ENCODE measurements at places on chromosomes 2 and 18.

DNA sequence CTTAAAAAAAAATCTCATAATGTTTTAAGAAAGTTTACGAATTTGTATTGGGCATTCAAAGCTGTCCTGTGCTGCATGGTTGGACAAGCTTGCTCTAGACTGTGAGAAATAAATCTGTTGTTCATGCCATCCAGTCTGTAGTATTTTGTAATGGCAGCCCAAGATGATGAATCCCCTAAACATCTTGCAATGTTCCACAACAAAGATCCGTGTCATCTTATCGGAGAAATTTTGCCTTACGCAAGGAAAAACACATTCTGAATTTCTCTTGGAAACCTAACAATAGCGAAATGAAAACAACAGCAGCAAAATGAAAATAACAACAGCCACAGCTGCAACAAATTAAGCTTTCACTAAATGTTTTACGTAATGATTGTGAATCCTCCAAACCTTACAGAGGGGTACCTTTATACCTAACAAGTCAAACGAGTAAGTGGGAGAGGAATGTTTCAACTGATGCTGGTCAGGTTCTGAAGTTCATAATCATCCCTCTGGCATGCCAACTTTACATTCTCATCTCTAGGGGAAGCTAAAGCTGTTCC is 76.1 kb upstream of the RNU4ATAC start:
- H3K36me3 ChIP-seq: peaks cover 56% of the 10 kb centered on the region
- H3K4me1 ChIP-seq: no peaks in the 10 kb centered on the region
- no peaks in the 10 kb centered on the region for H3K27me3 ChIP-seq
- no peak for DNase-seq
- no peak overlapping the region for H3K4me3 ChIP-seq

GRCh38 chr2:40466332-40466906 is 14.5 kb upstream of the SLC8A1 start:
- H3K27me3 ChIP-seq: no peaks in the 10 kb centered on the region
- no peaks in the 10 kb centered on the region for H3K4me1 ChIP-seq
- no peak for DNase-seq
- no peaks in the 10 kb centered on the region for H3K36me3 ChIP-seq

- H3K27me3 ChIP-seq: no peaks in the 10 kb centered on the region
- H3K36me3 ChIP-seq: no peaks in the 10 kb centered on the region
- no peaks in the 10 kb centered on the region for H3K4me1 ChIP-seq
- H3K27ac ChIP-seq: no peak overlapping the region
- DNase-seq: no peak
Measured at GRCh38 chr2:162480067-162480466, 136.1 kb downstream of the GCA start.

DNA sequence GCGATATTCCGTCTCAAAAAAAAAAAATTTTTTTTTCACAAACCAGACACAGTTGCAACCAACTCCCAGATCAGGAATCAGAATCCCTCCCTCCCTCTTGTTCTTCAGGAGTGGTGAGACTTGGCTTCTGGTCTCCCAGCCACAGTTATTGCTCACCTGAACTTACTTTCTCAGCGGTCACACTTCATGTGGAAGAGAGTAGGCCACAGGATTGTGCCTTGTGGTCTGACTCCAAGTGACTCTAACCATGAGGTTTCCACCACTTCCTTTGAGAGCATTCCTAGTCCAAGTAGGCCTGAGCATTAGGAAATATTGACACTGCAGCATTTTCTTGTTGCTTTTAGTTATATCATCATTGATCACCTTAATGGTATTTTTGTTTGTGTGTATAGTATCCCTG is 12.1 kb downstream of the FMNL2 start:
- no peaks in the 10 kb centered on the region for H3K4me1 ChIP-seq
- no peaks in the 10 kb centered on the region for H3K27me3 ChIP-seq
- DNase-seq: no peak
- H3K27ac ChIP-seq: no peak overlapping the region

GRCh38 chr2:54659527-54659926 is 63.9 kb upstream of the EML6 start:
- H3K27me3 ChIP-seq: no peaks in the 10 kb centered on the region
- DNase-seq: no peak
- H3K36me3 ChIP-seq: peaks cover 83% of the 10 kb centered on the region
- H3K4me1 ChIP-seq: peaks cover 4% of the 10 kb centered on the region

DNA sequence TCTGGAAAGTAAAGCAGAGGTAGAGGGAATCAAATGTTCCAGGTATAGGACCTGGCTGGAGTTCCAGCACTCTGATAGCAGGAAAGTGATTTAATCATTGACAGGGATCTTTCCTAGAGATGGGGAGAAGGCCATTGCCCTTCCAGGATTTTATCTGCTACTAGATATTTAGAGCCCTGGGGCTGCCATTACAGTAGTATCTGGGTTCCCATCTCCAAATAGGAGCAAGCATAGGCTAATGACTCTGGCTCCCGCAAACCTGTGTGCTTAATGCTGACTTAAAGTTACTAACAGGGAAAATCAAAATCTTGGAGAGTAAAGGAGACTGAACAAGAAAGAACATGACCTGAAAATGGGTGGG is 297.6 kb upstream of the CCDC68 start:
- no peaks in the 10 kb centered on the region for H3K27me3 ChIP-seq
- DNase-seq: no peak
- no peak overlapping the region for H3K27ac ChIP-seq
- H3K4me3 ChIP-seq: no peak overlapping the region
- no peaks in the 10 kb centered on the region for H3K36me3 ChIP-seq

- H3K27me3 ChIP-seq: no peaks in the 10 kb centered on the region
- no peaks in the 10 kb centered on the region for H3K4me1 ChIP-seq
- no peak for DNase-seq
- no peaks in the 10 kb centered on the region for H3K36me3 ChIP-seq
Measured at GRCh38 chr18:43405097-43405496, 127.8 kb upstream of the SYT4 start.

- H3K4me3 ChIP-seq: no peak overlapping the region
- H3K4me1 ChIP-seq: no peaks in the 10 kb centered on the region
- H3K27me3 ChIP-seq: peaks cover 34% of the 10 kb centered on the region
- H3K36me3 ChIP-seq: peaks cover 4% of the 10 kb centered on the region
- H3K27ac ChIP-seq: no peak overlapping the region
Measured at GRCh38 chr18:58842978-58843687, 21.5 kb upstream of the ZNF532 start.

DNA sequence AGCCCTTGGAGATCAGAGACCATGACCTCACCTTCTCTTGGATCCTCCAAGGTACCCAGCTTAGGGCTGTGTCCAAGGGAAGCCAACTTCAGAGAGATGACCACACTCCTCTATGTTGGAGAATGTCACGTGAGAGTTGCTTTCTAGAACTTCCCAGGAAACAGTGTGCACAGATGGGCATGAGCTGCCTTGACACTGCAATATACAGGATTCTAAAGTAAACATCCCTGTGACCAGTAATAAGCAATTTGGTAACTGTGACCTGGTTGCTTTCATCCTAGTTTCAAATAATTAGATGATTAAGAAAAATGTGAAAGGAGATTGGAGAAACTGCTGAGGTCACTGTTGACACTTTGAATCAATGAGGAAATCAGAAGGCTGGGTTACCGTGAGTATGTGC is 181.1 kb upstream of the EPAS1 start:
- no peaks in the 10 kb centered on the region for H3K4me1 ChIP-seq
- H3K27me3 ChIP-seq: no peaks in the 10 kb centered on the region
- H3K36me3 ChIP-seq: peaks cover 4% of the 10 kb centered on the region
- H3K4me3 ChIP-seq: no peak overlapping the region
- no peak for DNase-seq

DNA sequence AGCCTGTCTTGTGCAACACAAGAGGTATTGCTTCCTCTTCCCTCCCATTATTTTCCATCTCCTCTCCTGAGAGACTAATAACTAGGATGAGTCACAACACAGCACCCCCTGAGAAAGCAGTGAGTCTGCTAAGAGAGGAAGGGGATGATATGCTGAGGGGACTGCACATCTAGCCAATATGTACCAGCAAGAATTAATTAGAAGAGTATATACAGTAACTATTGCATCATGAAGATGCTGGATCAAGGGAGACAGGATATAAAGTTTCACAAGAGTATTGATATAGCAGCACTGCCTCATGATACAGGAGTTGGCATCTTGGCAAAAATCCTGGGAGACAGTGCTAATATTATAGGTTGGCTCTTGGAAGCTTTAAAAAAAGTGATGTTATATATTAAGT is 289.9 kb upstream of the RBMS1 start:
- no peaks in the 10 kb centered on the region for H3K4me1 ChIP-seq
- no peak overlapping the region for H3K4me3 ChIP-seq
- DNase-seq: no peak
- H3K27me3 ChIP-seq: no peaks in the 10 kb centered on the region

DNA sequence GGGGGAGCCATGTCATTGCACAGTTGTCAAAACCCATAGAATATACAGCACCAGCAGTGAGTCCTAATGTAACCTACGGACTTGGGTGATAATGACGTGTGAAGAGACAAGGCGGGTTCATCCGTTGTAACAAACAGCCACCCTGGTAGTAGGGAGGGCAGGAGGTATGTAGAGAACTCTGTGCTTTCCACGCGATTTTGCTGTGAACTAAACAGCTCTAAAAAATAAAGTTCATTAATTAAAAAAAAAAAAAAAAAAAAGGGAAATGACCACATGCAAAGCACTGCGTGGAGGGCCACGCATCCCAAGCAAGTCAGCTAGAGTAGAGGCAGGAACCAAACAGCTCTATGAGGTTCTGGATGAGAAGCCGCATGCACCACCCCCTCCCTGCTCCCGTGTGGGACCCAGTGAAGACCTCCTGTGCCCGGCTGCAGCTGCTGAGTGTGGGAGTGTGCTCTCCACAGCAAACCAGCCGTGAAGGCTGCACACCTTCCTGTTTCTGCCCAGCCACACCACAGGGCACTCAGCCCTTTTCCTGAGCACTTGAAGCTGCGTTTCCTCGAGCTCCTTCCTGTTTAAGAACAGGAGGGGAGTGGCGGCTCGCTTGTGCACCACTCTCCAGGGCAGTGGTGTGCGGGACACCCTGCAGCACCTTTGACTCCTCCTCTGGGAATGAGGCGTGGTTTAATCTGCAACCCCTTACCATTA is 65.6 kb downstream of the ODC1 start:
- peaks cover 11% of the 10 kb centered on the region for H3K36me3 ChIP-seq
- peak; percentile 62 for DNase-seq
- peak overlapping the region; percentile 74 for H3K27ac ChIP-seq
- H3K27me3 ChIP-seq: no peaks in the 10 kb centered on the region

DNA sequence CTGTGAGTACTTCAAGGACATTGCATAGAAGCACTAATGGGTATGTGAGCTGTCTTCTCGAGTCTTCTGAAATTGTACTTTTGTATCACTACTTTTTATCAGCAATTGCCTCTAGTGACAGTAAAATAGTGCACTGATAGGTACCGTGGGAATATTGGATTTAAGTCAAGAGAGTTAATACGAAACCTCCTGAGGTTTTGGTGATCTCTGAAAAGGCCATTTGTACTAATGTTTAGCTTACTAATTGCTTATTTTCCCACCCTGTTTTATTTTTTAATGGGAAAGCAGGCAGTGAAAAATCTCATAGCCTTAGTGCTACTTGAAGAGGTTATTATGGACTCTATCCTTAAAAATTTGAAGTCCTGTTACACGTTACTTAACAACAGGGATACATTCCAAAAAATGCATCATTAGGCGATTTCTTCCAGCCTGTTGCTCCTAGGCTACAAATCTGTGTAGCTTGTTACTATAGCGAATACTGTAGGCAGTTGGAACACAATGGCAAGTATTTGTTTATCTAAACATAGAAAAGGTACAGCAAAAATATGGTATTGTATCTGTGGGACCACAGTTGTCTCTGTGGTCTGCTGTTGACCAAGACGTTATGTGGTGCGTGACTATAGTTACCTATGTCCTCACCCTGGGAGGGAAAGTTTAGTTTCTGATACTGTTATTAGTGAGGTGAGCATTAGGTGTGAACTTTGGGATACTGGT is 65.9 kb downstream of the CAB39 start:
- DNase-seq: no peak
- peaks cover 12% of the 10 kb centered on the region for H3K36me3 ChIP-seq
- H3K27me3 ChIP-seq: no peaks in the 10 kb centered on the region
- no peak overlapping the region for H3K4me3 ChIP-seq
- H3K4me1 ChIP-seq: peaks cover 40% of the 10 kb centered on the region
- peak overlapping the region; percentile 42 for H3K27ac ChIP-seq

DNA sequence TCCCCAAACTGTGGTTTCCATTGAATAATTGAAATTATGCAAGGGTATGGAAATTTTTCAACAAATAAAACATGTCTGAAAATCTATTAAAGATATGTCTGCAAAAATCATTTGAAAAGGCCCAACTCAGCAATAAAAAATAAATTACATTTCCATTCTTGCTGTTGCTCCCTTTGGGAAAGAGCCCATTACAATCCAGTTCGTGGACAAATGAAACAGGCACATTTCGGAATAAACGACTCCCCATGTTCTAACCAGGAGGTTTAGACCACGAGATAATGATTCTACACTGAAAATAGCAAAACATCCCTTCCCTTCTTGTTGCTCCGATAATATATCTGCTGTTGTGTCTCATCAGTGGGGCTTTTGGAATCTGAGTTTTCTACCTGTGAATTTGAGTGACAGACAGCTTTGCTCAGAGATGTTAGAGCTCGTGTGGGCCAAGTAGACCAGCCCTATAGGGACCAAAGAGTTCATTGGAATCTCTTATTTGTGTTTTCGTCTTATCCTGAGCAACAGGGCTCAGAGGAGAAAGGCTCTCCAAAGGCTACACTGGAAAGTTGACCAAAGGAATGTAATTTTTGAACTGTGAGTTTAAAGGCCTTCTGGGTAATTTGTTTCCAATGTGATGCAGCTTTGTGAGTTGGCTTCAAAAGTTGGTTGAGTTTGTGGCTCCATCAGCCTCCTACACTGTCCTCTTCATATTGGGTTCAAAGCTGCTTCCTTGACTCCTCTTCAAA is 119.5 kb downstream of the ACTR3 start:
- H3K4me1 ChIP-seq: no peaks in the 10 kb centered on the region
- no peak for DNase-seq
- H3K36me3 ChIP-seq: no peaks in the 10 kb centered on the region
- H3K27ac ChIP-seq: no peak overlapping the region

- no peak overlapping the region for H3K27ac ChIP-seq
- H3K36me3 ChIP-seq: no peaks in the 10 kb centered on the region
- no peak overlapping the region for H3K4me3 ChIP-seq
- DNase-seq: no peak
- no peaks in the 10 kb centered on the region for H3K27me3 ChIP-seq
Measured at GRCh38 chr2:17191223-17191622, 327.0 kb downstream of the RAD51AP2 start.

- H3K36me3 ChIP-seq: no peaks in the 10 kb centered on the region
- no peak overlapping the region for H3K27ac ChIP-seq
- no peaks in the 10 kb centered on the region for H3K27me3 ChIP-seq
- no peaks in the 10 kb centered on the region for H3K4me1 ChIP-seq
- no peak for DNase-seq
- no peak overlapping the region for H3K4me3 ChIP-seq
Measured at GRCh38 chr2:159650574-159650973, 34.2 kb upstream of the BAZ2B start.

DNA sequence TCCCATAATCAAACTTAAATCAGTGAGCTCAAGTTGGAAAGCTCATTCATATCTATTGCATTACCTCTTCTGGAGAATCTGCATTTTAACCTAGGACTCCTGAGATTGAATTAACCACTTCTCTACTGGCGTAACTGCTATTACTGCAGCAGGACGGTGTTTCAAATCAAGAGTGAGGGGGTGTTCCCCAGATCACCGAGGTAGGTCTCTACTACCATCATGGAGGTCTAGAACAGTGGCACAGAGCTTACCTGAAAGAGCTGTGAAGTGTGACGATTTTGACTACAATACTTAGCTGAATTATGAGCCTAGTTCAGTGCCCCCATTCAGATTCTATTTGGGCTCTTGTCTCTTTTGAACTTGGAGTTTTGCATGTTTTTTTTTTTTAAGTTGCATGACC is 119.5 kb downstream of the POLE4 start:
- no peak for DNase-seq
- H3K36me3 ChIP-seq: no peaks in the 10 kb centered on the region
- no peaks in the 10 kb centered on the region for H3K27me3 ChIP-seq
- H3K4me1 ChIP-seq: no peaks in the 10 kb centered on the region
- H3K27ac ChIP-seq: no peak overlapping the region
- H3K4me3 ChIP-seq: no peak overlapping the region

All from effector memory CD8-positive, alpha-beta T cell (primary cell).